ENCODE measurements at places on chromosomes 7 and 10.
A peak's percentile ranks its signal among the peaks of the same experiment; 100 is the strongest.

GRCh38 chr10:98293550-98294269, 25.7 kb upstream of the LOXL4 start:
- no peak for DNase-seq

GRCh38 chr7:42981601-42982000, 49.4 kb downstream of the MRPL32 start:
- no peak for DNase-seq

- DNase-seq: no peak
Measured at GRCh38 chr7:70763961-70764691, 367.8 kb upstream of the GALNT17 start.

DNA sequence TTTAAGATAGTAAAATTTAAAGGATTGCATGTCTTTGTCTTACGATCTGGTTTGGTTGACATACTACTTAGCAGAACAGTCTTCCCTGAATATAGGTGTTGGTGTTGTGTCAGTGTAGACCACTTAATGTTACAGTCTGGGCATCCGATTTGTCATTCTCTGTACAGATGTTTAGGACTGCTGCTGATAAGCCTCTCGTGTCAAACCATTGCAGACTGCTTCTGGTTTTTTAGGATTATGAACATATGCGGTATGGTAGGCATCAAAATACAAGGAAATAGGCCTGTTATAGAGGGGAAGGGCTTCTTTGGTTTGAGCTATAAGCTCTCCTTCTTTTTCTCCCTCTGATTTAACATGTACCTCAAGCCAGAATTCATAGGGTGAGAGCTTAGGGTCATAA, 7.4 kb downstream of the CYP3A43 start:
- no peak for DNase-seq

DNA sequence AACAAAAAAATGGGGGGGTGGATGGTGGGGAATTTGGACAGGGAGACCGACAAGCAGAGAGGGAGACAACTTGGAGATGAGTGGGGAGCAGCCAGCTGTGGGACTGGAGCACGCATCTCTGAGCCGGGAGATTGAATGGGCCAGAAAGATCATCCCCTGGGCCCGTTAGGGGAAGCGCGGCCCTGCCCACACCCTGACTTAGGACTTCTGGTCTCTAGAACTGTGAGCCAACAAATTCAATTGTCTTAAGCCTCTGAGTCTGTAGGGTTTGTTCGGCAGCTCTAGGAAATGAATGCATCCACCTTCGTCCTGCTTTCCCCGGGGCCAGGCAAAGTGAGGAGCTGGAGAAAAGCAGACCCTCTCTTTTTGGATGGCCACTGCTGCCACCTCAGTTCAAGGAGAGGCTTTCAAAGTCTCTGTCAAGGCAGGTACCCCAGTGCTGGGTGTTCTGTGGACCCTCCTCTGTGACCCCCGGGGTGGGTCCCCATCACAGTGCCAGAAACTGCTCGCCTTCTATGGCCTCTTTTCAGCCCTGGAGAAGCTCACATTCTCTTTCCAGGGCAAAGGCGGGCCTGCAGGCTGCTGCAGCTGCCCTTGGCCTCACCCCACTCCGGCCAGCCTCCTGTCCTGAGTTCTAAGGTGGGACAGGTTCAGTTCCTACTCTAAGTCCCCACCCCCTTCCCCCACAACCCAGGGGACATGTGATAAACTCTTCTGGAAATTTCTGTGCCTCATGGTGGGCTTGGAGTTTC, 423.2 kb downstream of the RPS24 start:
- no peak for DNase-seq

- DNase-seq: peak; percentile 35
Measured at GRCh38 chr10:90718182-90718581, 139.7 kb downstream of the HTR7 start.

DNA sequence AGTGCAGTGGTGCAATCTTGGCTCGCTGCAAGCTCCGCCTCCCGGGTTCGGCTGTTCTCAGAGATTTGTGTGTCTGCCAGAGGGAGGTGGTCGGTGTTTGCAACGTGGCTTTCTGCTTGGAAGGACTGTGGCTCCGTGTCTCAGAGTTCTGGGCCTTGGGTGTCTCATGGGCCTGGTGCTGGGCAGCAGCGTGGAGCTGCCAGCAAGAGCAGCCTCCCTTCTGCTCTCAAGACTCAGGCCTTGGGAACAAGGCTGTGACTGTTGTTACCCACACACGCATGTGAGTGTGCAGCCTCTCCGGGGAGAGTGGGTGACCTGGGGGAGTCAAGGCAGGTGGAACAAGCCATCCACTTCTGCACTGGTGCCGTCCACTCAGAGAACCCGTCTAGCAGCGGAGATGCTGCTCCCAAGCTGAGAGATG, 52.0 kb downstream of the VIPR2 start:
- no peak for DNase-seq

DNA sequence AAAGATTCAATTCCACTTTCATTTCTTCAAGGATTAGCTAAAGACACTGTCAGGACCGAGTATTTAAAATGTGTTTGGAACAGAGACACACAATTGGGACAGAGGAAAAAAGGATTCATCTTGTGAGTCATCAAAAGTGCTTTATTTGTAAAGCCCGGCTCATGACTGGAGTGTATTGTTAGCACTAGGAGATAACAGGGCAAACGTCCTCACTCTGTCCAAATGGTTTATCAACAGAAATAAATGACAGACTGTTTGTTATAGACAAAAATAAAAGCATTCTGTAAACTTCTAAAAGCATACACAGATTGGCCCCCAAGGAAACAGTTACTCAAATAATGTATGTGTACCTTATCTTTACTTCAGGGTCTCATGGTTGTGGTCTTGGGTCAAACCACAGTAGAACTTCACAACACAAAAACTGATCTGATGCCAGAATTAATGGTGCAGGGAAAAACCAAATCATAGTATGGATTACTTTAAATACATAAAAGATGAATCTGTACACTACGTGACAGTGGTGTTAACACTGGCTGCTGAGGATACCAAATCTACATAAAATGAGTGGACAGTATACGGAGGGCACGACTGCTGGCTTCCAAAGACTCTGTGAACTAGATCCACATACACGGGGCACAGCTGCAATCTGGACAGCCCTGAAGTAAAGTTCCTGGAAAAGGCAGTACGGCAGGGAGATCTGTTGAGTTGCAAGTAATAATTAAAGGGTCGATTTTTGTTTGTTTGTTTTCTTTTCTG, 179.4 kb downstream of the PIP4K2A start:
- DNase-seq: peak; percentile 46

DNA sequence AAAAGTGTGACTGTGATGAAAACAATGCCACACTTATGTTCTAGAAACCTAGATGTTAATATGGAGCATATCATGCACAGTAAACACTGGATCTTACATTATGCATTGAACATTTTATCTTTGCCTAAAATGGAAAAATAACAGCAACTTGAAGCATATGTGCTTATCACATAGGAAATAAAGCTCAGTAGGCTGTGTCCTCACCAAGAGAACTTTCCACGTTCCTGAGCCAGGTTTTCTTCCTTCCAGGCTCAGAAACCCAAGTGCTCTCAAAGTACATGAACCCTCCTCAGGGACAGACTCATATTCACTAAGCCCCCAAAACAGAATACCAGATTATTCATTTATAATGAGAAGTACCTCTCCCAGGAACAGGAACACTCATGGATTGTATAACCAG, 79.4 kb upstream of the PRKAR2B start:
- DNase-seq: no peak

DNA sequence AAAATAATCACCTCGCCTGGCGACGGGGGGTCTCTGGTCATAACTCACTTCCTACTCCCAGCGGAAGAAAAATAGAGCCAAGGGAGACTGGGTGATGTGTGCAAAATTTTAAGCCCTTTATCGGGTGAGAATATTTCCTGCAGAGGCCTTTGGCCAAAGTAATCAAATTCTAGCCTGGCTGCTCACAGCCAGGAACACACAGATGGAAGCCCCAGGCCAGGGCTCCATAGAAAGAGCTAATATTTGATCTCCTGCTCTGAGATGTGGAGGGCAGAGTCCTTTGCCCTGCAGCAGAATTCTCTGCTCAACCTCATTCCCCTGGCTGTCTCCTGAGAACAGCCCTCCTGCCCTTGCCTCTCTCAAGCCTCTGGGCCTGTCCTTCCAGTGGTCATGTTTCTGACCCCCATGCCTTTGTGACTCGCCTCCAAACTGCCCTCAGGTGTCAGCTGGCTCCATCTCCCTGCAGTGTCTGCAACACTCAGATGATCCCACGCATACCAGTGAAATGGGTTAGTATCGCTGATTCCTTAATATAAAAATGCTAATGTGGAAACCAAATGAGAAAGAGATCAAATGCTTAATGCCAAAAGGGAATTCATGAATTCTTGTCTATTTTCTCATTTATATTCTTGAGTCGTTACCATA, 34.5 kb downstream of the FRMD4A start:
- peak; percentile 16 for DNase-seq

DNA sequence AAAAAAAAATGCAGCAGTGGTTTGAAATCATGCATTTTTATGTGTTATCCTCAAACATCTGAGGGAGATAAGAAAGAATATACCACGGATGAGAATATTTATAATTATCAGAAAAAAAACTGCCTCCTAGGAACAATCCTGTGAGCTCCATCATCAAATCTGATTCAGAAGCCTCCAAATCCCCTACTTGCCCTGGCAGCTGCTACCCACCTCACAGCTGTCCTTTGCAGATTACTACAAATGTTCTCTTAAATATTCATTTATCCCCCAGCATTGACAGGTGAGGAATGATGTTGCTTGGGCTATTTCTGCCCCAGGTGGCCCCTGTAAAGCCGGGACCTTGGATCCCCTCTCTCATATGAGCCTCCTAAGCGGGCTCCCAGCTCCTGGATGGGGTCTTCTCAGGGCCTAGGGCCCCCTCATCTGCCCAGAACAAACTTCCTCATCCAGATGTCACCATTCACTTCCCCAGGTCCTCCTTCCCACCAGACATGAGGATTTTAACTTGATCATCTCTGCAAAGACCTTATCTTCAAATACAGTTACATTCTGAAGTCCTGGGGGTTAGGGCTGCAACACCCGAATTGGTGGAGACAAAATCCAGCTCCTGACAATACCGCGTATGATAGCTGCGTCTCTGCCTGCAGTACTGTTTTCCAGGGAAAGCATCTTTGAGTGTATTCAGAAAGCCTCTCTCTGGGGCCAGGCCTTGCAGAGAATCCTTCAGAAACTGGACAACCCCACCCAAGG, 81.9 kb upstream of the INSIG1 start:
- DNase-seq: no peak

DNA sequence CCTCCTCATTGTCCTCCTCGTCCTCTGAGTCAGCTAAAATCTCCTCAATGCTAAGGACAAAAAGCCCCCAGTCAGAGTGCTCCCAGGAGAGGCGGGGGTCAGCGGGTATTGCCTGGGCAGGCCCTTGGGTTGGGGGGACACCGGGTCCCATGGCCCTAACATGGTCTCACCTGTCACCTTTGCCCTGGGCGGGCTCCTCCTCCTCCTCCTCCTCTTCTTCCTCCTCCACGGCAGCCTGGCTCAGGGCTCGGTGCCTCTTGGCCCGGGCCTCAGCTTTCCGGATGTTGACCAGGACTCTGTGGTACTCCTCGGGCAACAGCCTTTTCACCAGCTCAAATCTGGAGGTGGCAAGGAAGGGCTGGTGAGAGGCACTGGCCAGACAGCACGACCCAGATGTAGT, 32.0 kb upstream of the FRAT2 start:
- DNase-seq: no peak

GRCh38 chr10:128537834-128538330, 411.7 kb upstream of the MKI67 start:
- no peak for DNase-seq

GRCh38 chr7:33685981-33686683, 219.2 kb upstream of the BMPER start:
- no peak for DNase-seq

- peak; percentile 39 for DNase-seq
Measured at GRCh38 chr10:75663947-75664664, 232.7 kb downstream of the LRMDA start.

GRCh38 chr10:79483299-79483698, 29.0 kb upstream of the EIF5AL1 start:
- no peak for DNase-seq

- DNase-seq: peak; percentile 29
Measured at GRCh38 chr7:18505870-18506460, 10.4 kb downstream of the HDAC9 start.

GRCh38 chr7:37768611-37769010, 79.8 kb upstream of the NME8 start:
- no peak for DNase-seq

GRCh38 chr7:148277042-148277660, 313.4 kb upstream of the C7orf33 start:
- DNase-seq: no peak

DNA sequence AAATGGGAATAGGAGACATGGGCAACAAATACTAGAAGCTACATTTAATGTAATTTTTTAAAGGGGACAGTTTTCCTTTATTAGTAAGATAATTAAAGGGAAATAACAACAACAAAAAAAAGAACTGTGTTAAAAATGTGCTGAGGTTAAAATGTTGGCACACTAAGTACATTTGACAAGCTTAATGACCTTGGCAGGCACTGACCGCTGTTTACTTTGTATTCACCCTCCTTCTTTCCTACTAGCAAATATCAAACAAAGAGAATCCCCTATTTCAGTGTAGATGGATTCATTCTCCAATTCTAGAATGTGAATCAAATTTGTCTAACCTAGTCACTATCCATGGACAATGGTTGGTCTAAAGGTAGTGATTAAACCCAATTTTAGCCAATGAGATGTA, 77.5 kb upstream of the TOMM7 start:
- no peak for DNase-seq

- no peak for DNase-seq
Measured at GRCh38 chr10:120741396-120741795, 109.8 kb upstream of the WDR11 start.

DNA sequence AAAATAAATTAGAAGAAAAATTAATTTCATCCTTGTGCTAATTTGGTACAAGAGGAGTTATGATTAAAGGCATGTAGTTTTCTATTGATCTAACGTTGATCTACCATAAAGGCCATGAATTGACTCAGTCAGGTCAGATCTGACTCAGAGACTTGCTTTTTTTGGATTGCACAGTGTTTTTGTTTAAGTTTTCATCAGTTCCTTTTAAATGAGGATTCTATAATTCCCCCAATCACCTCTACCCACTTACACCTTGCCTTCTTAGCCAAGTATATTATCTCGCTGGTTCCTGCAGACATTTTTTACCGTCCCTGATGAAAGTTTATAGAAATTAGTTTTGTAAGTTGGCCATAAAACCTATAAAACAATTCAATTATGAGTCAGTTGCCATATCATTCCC, 132.4 kb upstream of the PALS2 start:
- peak; percentile 3 for DNase-seq

GRCh38 chr7:137547485-137547884, 204.0 kb upstream of the PTN start:
- peak; percentile 40 for DNase-seq

GRCh38 chr7:79332091-79332490, 121.4 kb downstream of the MAGI2 start:
- DNase-seq: no peak

DNA sequence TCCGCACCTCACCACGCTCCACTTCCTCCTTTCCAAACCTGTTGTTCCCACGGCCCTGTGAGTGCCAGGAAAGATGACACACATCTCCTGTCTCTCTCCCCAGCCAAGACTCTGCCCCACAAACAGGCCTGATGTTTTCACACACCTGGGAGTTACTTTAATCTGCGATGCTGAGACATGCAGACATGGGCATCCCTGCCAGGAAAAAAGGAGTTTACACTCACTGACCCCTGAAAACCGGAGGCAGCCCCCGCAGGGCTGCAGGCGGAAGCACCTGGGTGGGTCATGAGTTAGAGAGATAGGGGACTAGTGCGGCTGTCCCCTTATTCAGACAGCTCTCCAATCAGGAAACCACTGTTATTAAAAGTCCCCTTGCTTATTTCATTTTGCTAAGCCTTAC, 106.4 kb upstream of the CARD11 start:
- DNase-seq: no peak

GRCh38 chr10:98555021-98555619, 108.4 kb upstream of the HPS1 start:
- DNase-seq: no peak

Data from cardiac fibroblast (primary cell).